ENCODE measurements at places on chromosomes 16 and 17. TPM values are rescaled to one million over a fixed set of nuclear protein-coding genes. Genes with fewer than 3 reads are reported as not detected.

The CTRB2 gene
- not detected for total RNA-seq

The HOXB1 gene
- total RNA-seq = not detected

The CCDC78 gene
- 8.6 TPM for total RNA-seq

The HDAC5 gene
- 18.9 TPM for total RNA-seq

The RNF222 gene
- total RNA-seq = not detected

The FBXO39 gene
- total RNA-seq = not detected

The SMTNL2 gene
- total RNA-seq = not detected

The CACNG3 gene
- total RNA-seq = not detected

The SLC46A1 gene
- total RNA-seq = 6.7 TPM

The NPIPA2 gene
- not detected for total RNA-seq

The MAPT gene
- total RNA-seq = 0.34 TPM

The DOC2A gene
- total RNA-seq = 0.84 TPM

The CES4A gene
- total RNA-seq = 4.5 TPM

The ZNF597 gene
- total RNA-seq = 1.9 TPM

The ZDHHC1 gene
- total RNA-seq = 1.0 TPM
